Frontal cortex (tissue), 4 donors: ENCODE measurements at places on chromosomes 6 and 20.
A peak's percentile ranks its signal among the peaks of the same experiment; 100 is the strongest.

GRCh38 chr6:93416571-93417420 is 2.6 kb downstream of the EPHA7 start:
- DNase-seq = peak; percentile 56

GRCh38 chr6:10407674-10408054 is 7.2 kb downstream of the TFAP2A start:
- DNase-seq = no peak

DNA sequence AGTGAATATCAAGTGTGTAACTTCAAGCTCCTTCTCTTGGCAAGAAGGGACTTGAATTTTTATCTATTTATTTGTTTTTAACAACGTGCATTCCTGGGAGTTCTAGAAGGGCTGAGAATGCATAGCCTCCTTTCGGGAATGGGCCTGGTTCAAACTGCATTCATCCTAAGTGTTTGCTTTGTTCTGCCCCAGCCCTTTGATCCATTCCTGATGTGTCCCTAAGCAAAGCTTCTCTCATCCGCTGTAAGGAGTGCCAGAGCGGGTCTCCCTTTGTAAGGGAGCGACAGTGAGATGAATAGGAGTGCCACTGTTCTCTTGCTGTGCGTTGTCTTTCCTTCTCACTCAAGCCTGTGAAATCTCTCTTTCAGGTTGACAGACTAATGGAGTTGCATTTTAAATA is 61.0 kb upstream of the VSTM2L start:
- DNase-seq = no peak

DNA sequence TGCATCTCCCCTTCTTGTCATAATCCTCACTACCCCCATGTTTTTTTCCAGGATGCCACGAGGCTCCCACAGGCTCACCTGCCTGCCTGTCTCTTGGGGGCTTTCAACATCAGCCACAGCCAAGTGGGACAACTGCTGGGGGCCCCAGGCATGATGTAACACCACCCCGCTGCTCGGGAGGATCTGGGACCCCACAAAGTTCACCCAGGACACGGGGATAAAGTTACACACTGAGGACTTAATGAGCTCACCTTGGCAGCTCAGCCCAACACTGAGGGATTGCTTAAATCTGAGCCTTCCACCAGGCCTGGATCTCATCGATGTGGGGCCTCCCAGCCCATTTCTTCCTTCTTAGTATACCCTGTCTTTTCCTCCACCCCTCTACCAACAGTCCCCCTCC is 56.4 kb upstream of the NNAT start:
- no peak for DNase-seq

GRCh38 chr20:21571841-21572690 is 58.2 kb upstream of the NKX2-2 start:
- DNase-seq = peak; percentile 15

DNA sequence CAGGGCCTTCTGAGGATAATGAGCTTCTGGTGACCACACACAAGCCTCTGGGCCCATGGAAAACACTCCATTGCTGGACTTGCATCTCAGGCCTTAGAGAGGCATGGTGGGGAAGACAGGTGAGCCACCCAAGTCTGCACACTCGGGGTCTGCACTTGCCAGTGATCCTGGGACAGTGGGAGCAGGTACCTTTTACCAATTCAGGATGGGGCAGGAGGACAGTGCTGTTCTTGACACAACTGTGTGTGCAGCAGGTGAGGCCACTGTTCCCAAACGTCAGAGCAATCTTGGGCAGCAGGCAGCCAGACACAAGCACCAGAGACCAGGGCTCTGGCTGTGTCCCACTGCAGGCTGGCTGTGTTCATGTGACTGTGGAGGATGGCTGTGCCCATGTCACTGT is 221.3 kb downstream of the ERMARD start:
- DNase-seq = no peak

DNA sequence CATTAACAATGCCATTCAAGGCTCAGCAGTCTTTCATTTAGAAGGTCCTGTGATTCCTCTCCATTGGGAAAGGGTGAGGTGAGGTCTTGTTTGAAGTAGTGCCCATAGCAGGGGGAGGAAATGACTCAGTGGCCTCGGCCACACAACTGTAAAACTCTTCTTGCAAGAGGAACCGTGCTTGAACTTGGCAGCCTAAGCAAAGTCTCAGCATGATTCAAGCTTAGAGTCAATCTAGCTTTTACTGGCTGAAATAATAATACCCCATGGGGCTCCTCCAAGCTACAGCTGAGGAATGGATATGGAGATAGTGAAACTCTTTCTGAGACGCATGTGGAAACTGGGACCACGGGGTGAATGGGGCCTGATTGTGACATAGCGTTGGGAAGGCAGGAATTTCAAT is 428.2 kb downstream of the BMP2 start:
- no peak for DNase-seq

GRCh38 chr20:2557873-2558580 is 21.7 kb downstream of the TMC2 start:
- DNase-seq = no peak

DNA sequence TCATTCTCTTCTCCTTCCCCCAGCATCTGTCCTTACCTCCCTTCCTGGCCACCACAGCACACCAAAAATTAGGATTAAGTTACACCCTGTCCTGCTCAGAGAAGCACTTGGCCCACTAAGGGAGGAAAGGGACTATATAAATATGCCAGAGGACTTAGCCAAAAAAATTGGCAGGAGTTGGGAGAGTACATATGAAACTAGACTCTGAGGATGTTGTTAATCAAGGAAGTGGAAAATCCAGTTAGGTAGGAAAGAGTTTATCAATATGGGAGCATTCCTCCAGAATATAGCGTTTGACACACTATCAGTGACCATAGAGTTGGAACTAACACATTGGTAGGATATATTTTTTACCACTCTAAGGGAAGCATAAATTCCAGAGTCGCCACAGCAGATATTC is 57.3 kb upstream of the TSHZ2 start:
- no peak for DNase-seq

DNA sequence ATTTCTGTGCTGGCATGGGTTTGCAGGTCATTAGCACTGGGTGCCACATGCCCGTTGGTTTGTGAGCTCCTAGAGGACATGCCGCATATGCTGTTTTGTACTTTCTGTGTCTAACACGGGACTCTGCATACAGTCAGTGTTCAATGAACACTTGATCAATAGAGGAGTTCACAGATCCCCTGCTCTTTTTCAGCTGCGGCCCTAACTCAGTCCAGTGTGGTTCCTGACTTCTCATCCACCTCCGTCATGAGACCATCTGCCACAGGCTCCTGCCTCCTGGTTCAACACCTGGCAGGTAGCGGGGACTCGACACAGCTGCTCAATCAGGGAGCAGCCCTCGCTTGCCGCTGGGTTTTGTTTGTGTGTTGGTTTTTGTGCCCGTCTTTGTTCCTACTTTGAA is 13.8 kb upstream of the BMP7 start:
- no peak for DNase-seq

DNA sequence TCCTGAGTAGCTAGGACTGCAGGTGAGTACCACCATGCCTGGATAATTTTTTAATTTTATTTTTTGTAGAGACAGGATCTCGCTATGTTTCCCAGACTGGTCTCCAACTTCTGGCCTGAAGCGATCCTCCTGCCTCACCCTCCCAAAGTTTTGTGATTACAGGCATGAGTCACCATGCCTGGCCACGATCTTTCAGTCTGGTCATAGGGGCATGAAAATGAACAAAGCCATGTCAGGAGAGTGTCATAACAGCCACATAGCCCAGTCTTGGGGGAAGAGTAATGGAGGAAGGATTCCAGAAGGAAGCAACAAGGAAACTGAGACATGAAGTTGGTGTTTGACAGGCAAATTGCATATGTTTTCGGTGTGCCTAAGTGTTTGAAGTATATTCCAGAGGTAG is 17.0 kb upstream of the SNX3 start:
- no peak for DNase-seq

DNA sequence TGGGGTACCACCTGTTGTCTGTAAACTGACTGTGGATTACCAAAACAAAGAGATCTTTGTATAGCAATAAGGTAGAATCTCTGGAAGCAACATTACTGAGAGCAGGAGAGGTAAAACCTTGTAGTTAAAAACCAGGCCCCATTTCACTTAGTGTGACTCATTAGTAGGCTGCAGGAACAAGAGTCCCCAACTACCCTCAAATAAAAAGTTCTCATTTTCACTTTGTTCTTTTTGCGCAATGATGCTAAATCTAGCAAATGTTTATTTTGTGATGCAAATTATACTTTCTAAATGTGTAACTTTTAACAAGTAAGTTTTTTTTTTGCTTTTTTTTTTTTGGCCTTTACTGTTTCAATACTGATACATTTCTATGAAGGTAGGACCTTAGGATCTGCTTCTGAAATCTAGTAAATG is 67.1 kb downstream of the ESF1 start:
- DNase-seq = no peak

DNA sequence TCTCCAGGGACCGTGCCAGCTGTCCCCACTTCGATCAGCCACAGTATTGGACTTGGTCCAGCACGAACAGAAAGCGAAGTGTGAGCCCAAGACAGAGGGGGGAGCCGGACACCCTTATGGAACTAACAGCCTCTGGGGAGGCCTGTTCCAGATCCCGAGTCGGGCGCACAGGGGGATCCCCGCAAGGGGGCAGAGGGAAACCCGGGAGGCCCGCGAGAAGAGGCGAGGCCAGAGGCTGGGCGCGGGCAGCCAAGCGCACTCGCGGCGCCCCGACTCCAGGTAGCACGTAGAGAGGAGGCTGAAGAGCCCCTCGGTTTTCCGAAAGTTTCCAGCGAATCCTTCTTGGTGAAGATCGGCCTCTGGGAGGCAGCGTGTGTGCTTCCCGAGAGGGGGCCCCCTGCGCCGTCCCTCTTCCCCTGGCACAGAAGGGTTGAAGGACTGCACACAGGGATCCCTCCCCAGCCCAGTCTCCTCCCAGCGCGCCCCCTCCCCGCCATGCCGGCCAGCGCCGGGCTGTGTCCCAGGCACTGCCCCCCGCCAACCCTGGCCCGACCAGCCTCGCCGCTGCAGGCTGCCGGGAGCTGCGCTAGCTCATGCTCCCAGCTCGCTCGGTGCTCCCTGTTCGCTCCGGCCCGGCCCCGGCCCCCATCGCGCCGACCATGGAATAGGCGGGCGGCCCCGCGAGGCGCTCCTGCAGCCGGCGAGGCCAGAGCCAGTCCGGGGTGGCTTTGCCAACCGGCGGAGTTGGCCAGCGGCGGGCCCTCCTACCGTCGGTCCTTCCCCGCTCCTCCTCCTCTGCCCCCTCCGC is 577 bp upstream of the SLC24A3 start:
- peak; percentile 52 for DNase-seq

DNA sequence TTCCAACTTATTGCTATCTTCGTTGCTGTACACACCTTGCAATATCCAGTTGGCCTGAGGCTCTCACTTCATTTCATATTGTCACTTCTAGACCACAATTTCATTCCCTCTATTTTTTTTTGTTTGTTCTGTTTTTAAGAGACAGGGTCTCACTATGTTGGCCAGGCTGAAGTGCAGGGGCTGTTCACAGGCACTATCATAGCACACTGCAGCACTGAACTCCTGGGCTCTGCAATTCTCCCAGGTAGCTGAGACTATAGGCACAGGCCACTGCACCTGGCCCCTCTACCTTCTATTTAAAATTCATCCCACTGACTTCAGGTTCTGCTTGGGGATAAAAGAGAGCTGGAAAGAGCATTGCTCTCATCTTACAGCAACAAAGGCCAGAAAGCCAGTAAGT is 4.7 kb upstream of the LINC00237 start:
- DNase-seq = no peak

DNA sequence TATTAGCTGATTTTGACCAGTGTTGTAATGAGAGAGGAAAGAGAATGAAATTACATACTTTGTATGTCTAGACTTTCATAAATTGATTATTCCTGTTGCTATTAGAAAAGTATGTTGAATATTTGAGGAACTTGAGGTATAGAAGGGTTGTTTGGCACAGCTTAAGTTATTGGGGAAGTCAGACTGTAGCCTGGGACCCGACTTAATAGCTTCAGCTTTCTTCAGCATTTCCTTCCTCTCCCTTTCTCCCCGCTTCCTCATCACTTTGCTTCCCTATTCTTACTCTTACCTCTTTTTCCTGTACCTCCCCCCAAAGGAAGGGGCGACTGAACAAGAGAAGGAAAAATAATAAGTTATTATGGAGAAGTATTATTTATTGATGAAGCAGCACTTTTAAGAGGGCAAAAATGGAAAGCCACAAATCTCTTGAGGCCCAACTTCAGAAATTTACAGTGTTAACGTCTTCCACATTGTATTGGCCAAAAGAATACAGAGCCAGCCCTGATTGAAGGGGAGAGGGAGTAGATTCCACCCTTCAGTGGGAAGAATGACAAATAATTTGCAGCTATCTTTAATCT is 7.4 kb downstream of the SENP6 start:
- DNase-seq = no peak

- no peak for DNase-seq
These were observed 361.4 kb upstream of the TSHZ2 start for GRCh38 chr20:52610749-52611148.

- DNase-seq = no peak
These were observed 420.5 kb upstream of the SULF2 start for GRCh38 chr20:48205786-48206185.

DNA sequence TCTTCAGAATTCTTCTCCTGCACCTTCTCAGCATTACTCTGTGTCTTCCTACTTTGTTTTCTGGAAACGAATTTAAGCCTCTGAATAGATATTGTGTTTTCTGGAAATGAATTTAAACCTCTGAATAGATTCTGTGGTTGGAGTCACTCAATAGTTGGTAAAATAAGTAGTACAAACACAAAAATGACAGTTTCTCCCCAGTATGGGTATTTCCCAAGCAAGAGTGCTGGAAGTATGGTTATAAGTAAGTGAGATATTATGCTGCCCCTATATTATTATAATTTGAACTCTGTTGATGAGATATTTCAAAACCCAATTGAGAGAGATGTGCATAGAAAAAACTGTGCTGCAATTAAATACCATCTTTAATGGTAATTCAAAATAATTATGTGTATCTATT is 94.9 kb downstream of the TINAG start:
- DNase-seq = no peak

- DNase-seq = no peak
These were observed 14.9 kb downstream of the TREML2 start for GRCh38 chr6:41186031-41186562.
